ENCODE measurements at places on chromosomes 2 and 18.

GRCh38 chr2:234467289-234467688 lies 29.6 kb downstream of the ARL4C start:
- DNase-seq = peak; percentile 15

DNA sequence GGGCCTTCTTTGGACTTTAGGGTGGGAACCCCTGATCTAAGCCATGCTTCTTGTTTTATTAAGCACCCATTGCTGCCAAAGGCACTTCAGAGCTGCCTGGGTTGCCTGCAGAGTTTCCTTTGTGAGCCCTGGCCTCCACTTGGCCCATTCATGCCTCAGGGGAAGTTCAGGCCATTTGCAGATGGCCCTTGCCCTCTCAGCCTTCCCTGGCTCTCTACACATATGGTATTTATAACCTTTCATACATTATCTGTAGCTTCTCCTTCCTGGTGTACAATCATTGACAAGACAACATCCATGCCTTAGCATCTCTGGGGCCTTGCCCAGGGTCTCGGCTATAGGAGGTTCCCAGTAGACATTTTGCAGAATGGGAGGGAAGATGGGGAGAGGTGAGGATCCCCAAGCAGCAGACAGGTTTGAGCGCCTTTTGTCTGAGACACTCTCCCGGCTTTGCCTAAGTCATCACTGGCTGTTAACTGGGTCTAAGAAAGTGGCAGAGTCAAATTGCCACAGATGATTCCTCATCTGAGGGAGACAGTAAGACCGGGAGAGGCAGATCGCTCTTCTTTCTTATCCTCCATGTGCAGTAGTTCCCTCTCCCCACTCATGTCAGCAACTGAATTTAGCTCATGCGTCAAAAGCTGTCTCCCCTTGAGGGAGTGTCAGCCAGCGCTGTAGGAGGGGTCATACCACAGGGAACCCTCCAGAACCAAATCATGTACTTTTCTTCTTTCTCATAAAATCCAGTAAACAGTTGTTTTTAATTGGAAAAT lies 2.7 kb downstream of the EHD3 start:
- DNase-seq = no peak

DNA sequence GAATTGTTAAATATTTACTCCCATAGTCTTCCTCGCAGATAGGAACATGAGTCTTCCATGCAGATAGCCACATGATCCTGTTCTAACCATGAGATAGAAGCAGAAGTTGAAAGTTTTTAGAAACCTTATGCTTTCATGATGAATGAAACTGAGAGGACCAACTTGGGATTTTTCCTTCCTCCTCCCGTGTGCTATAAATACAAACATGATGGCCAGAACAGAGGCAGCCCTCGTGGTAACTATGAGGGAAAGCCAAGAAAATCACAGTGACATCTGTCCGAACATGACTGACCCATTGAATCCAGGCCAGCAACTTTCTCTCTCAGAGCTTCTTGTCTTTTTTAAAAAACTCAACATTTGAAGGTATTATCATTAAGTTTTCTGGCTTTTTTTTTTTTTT lies 78.5 kb downstream of the ACAA2 start:
- no peak for DNase-seq

GRCh38 chr2:178455947-178456346 lies 4.8 kb downstream of the PJVK start:
- DNase-seq = no peak

- no peak for DNase-seq
These were observed 58.2 kb upstream of the FZD7 start for GRCh38 chr2:201975434-201975833.

DNA sequence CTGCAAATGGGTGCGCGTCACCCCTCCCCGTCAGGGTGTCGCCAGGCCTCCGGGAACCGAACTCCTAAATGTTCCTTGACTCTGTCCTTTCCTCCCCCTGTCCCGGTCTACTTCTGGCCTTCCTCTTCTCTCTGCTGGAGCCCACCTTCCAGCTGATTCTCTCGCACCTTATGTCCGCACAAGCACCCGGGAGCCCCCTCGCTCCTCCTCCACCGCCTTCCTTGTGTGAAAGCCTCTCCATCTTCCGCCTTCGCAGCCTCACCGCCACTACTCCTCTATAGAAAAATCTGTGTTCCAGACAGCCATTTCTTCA lies 627 bp upstream of the KIF3C start:
- no peak for DNase-seq

DNA sequence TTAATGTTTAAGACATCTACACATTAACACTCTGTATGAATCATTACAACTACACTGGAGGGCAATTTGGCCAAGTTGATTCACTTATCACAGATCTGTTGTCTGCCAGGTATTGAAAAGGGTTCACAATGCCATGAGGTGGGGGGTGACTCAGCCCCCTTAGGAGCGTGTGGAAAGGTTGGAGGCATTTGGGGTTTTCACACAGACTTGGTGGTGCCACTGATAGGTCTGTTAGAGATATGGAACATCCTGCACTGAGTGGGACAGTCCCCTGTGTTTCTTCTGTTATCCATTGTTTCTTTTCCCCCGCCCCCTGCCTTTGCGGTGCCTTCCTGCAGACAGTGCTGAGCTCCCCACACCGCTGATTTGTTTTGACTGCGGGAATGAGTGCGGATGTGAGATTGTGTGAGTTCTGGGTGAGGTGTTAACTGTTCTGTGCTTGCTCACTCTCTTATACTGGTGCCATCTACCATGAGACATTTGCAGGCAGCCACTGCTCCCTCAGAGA lies 9.3 kb upstream of the TSN start:
- no peak for DNase-seq

GRCh38 chr2:85737961-85738360 lies 15.8 kb upstream of the ATOH8 start:
- no peak for DNase-seq

DNA sequence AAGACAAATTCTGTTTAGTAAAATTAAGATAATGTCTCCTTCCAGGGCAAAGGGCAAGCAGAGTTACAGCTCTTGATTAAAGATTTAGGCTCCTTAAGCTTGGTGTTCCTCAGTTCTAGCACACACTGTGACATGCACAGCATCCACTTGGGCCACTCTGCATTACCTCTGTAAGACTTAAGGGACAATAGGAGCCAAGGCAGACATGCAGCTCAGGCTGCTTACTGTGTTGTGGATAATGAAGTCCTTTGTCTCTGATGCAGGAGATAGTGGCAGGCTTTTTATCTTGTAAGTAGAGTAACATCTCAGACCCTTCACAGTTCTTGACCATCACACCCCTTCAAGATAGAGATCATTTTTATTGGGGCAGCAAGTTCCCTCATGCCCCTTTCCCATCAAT lies 31.2 kb downstream of the RBM45 start:
- no peak for DNase-seq

- DNase-seq = no peak
These were observed 46.6 kb downstream of the SCN1A start for GRCh38 chr2:166081131-166081632.

DNA sequence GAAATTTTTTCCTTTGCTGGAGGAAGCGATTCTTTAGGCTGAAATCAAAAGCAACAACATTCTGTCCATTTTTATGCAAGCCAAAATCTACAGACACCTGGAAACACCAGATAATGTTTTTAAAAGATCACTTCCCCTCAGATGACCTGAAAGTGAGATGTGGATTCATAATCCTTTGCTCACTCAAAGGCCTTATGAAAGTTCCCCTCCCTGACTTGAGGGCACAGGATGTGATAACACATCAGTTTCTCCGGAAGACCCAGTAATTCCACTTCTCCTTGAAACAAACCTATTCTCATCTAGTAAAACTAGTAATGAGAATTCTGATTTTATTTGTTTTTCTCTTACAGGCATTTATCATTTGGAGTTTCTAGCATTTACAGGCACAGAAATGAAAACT lies 218.3 kb upstream of the RND3 start:
- DNase-seq = no peak

DNA sequence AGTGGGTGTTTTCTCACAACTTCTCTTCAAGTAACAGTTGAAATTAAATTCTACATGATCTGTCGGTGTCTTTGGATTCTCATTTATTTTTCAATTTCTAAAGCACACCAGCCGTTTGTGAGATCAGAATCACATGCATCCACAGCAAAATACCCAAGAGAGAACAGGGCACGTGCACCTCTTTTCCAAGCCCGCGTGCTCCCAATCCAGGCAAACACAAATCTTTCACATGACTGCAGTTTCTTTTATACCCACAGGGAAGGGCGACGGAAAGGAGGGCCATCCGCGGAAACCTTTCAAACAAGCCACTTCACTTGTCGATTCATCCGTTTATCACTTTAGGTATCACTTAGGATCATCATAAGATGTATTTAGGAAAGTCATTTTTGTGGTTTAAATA lies 13.0 kb upstream of the DAPL1 start:
- DNase-seq = no peak

GRCh38 chr2:85430752-85431569 lies 12.4 kb downstream of the SH2D6 start:
- no peak for DNase-seq

- DNase-seq = no peak
These were observed 179.8 kb upstream of the TRIB2 start for GRCh38 chr2:12536976-12537375.

DNA sequence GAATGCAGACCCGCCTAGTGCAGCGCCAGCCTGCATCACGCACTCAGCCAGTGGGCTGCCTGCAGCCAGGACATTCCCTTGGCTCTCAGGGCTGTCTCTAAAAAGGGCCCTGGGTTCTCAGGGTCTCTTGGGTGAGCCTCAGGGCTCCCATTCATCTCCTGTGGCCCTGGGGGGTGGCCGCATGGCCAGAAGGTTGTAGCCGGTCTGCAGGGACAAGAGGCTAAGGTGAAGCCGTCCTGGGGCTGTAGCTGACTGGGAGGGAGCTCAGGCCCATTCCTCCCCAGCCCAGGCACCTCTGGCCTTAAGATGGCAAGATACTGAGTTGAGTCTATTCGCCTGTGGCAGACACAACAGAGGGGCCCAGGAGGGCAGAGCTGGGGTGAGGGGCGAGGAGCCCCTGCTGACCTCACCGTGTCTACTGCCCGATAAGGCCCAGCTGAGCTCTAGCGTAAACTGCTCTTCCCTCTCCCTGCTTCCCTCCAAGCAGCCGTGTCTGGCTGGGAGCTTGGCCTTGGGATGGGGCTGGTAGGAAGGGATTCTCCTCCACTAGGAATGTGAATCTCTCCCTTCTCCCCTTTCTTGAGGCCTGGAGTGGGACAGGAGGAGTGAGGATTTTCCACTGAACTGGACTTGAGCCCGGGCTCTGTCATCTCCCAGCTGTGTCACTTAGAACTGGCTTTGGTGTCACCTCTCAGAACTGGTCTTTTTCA lies 37.9 kb downstream of the INHBB start:
- DNase-seq = no peak

GRCh38 chr18:66124394-66124793 lies 373.6 kb downstream of the CDH7 start:
- DNase-seq = no peak

DNA sequence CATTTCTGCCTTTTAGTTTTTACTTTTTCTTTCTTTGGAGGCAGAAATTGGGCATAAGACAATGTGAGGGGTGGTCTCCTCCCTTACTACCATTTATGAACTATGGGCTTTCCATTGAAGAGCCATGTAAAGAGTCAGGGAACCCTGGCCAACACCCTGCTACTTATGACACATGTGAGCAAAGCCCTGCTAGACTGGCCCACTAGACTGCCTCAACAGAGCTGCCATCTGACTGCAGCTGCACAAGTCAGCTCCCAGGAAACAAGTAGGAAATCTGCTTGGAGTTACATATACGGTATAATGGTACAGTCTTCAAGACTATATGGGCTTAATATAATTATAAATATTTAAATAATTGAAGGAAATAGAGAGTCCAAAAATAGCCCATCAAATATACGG lies 816.8 kb downstream of the TRIB2 start:
- DNase-seq = no peak

DNA sequence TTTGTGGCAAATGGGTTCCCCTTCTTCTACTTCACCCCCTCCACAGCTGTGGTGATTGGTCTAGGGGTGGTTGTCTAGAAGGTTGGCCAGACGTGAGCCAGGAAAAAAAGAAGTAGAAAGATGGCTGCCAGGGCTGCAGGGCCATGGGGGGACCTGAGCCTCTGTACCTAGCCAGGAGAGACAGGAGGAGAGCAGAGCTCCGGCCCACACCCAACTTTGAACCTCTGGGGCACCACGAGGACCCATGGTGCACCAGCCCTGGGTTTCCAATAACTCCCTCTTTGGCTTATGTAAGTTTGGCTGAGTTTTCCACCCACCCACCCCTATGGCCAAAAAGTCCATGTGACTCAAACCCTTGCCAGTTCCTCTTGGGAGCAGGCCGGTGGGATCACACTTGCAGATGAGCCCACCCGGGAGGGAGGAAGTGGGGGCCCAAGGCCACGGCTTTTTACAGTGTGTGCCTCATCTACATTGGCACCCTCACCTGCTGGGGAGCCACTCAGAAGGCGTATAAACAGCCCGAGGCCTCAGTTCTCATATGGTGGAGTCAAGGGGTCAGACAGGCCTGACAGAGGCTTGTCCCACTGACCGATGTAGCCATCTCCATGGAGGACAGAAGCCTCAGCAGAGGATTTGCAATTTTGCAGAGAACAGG lies 293.1 kb upstream of the HDAC4 start:
- no peak for DNase-seq

GRCh38 chr2:234502285-234502918 lies 5.5 kb upstream of the ARL4C start:
- DNase-seq = no peak

GRCh38 chr2:56183643-56184499 lies at the start of gene CCDC85A:
Gene CCDC85A, plus strand, starts transcription at chr2:56183990. Its CDS starts 635 bp downstream, at chr2:56184625.
- peak; percentile 80 for DNase-seq

DNA sequence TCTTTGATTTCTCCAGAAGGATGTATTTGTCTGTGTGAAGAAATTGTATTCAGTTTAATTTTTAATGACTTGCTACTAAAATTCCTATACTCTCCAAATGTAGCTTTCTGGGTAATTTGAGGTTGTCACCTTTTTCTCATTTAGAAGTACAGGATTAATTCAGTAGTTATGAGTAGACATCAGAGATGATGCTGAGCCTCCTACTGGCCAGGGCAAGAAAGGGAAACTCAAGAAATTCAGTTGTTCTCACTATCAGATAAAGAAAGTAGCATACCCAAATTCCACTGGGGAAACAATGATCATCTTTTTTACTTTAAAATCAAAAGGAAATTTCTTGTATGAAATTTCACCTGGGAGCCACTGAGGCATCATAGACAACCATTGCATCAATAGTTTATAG lies 199.4 kb downstream of the SATB2 start:
- DNase-seq = no peak

- no peak for DNase-seq
These were observed 79.4 kb upstream of the SMIM21 start for GRCh38 chr18:75506913-75507312.

DNA sequence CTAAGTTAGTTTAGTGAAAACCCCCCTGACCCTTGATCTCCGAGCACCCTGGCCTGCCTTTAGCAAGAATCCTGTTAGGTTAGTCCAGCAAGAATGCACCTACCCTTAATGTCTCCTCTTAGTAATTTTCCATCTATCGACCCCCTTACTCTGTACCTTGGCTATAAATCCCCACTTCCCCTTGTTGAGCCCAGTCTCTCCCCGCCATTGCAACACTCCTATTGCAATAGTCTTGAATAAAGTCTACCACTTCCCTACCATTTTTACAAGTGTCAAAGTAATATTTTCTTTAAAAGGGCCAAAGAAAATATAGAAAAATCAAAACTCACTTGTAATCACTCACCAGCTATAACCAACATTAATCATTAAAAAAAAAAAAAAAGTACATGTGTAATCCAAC lies 4.2 kb upstream of the ZBTB7C start:
- no peak for DNase-seq

GRCh38 chr2:71336802-71337201 lies 5.2 kb downstream of the ZNF638 start:
- peak; percentile 42 for DNase-seq

- peak; percentile 66 for DNase-seq
These were observed 142.7 kb upstream of the FOSL2 start for GRCh38 chr2:28250006-28250405.
